ENCODE measurements at places on chromosomes 6 and 20. TPM values are rescaled to one million over a fixed set of nuclear protein-coding genes. Genes with fewer than 3 reads are reported as not detected.

TMEM200A gene
- total RNA-seq: 20.4 TPM

SLC29A1 gene
- 3.7 TPM for total RNA-seq

RGS17 gene
- total RNA-seq: 112 TPM

PHACTR1 gene
- total RNA-seq: 28.1 TPM

REM1 gene
- total RNA-seq: not detected

ULBP2 gene
- 5.3 TPM for total RNA-seq

CRIP3 gene
- 4.5 TPM for total RNA-seq

TPBG gene
- total RNA-seq: 4.5 TPM

SLC4A11 gene
- under 0.01 TPM for total RNA-seq

CD24 gene
- 1,434 TPM for total RNA-seq

PAX1 gene
- not detected for total RNA-seq

ARMH2 gene
- not detected for total RNA-seq

MYBL2 gene
- 0.41 TPM for total RNA-seq

MUC22 gene
- not detected for total RNA-seq

CST5 gene
- total RNA-seq: not detected

JPH2 gene
- under 0.01 TPM for total RNA-seq

CPXM1 gene
- 7.3 TPM for total RNA-seq

OPRL1 gene
- 13.5 TPM for total RNA-seq

PHACTR3 gene
- 40.8 TPM for total RNA-seq

DYNLT2 gene
- total RNA-seq: 2.0 TPM

KIF25 gene
- 0.41 TPM for total RNA-seq

OVOL2 gene
- 0.41 TPM for total RNA-seq

PREX1 gene
- total RNA-seq: 18.8 TPM
